ENCODE measurements at places on chromosomes 6 and 20. TPM values are rescaled to one million over a fixed set of nuclear protein-coding genes. Genes with fewer than 3 reads are reported as not detected.

GRCh38 chr20:58870293-58871014 lies 17.9 kb downstream of the GNAS start:
- peak; percentile 70 for DNase-seq

- DNase-seq, result no peak
These were observed 72.4 kb upstream of the GTSF1L start for GRCh38 chr20:43799150-43799711.

The MLIP gene
- total RNA-seq, result 1.1 TPM

GRCh38 chr6:31568537-31568961 lies 3.5 kb upstream of the LTA start:
- DNase-seq, result no peak

GRCh38 chr6:17691925-17692538 lies 14.7 kb downstream of the NUP153 start:
- DNase-seq, result no peak

DNA sequence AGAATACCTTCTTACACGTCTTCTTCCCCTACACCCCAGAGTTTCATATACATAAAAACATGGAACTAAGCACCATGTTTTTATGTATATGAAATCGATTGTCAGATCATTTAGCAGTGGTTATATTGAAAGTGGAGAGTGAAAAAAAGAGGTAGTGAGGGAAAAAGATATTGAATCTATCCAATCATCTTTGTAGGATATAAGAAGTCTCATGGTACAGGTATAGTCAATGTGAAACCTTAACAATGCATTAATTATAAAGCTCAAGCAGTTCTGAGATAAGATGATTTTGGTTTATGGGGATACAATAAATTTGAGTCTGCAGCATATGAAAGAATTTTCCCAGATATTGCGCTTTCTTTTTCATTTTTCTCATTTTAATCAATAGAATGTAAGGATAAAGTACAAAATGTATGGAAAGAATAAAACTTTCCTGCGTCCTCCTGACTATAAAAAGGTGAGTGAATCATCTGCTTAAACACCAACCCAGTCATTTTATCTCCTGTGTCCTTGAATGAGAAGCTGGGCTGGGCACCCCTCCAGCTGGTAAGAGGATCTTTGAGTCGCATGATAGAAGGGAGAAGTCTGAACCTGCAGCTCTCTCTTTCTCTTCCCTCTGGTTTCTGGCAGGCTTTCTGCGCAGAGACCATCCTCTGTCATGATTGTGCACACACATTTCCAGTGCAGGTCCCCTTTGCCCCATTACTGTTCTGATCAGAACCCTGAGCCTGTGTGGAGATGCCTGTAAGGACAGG lies 28.1 kb upstream of the AKIRIN2 start:
- no peak for DNase-seq

- DNase-seq, result peak; percentile 81
These were observed at the start of gene ULBP1 for GRCh38 chr6:149963462-149964307. Gene ULBP1 (plus strand): TSS chr6:149963943. CDS start chr6:149964050, 107 bp downstream.

DNA sequence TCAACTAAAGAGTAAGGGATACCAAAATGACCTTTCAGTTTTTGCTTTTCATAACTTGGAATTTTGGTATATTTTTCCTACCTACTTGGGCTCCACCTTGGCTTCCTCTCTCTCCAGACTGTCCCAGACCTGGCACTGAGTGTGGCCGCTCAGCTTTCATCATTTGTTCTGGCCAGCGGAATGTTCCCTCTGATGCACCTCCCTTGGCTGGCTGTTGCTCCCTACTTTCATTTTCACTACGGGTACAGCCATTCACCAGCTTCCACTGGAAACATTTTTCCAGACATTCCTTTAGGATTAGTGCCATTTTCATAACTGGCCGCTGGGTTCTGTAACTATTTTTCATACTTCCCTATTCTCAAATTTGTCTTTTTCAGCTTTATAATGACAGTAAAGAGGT lies 487.4 kb downstream of the TENT5A start:
- DNase-seq, result no peak

The RFX6 gene
- not detected for total RNA-seq

The ATP5F1E gene
- 41.6 TPM for total RNA-seq

The FYN gene
- 53.4 TPM for total RNA-seq

GRCh38 chr20:52372169-52372568 lies 180.6 kb upstream of the ZFP64 start:
- DNase-seq, result no peak

The ZFP57 gene
- total RNA-seq, result 1.4 TPM

The ETV7 gene
- 0.22 TPM for total RNA-seq

GRCh38 chr20:5488823-5489222 lies 172.1 kb upstream of the PROKR2 start:
- DNase-seq, result no peak

- no peak for DNase-seq
These were observed 4.1 kb upstream of the PAX1 start for GRCh38 chr20:21701171-21701876.

The CHRNA4 gene
- not detected for total RNA-seq

The SIM1 gene
- not detected for total RNA-seq

- DNase-seq, result no peak
These were observed 17.2 kb upstream of the TMX4 start for GRCh38 chr20:8036771-8037170.

GRCh38 chr20:64164123-64164836 lies at the start of gene MYT1:
Gene MYT1 (plus strand): TSS chr20:64164452. CDS start chr20:64198862, 34,410 bp downstream.
- no peak for DNase-seq

The ULBP2 gene
- total RNA-seq, result 0.79 TPM
